Dermis microvascular lymphatic vessel endothelial cell (primary cell): ENCODE measurements at places on chromosomes 3 and 15. TPM values are rescaled to one million over a fixed set of nuclear protein-coding genes. Genes with fewer than 3 reads are reported as not detected.

The SNTN gene
- total RNA-seq = not detected in 2 replicates

The PLXND1 gene
- 273 and 392 TPM in 2 replicates for total RNA-seq

The GREM1 gene
- total RNA-seq = under 0.01 and 0.13 TPM in 2 replicates

The CTDSPL gene
- total RNA-seq = 102 and 134 TPM in 2 replicates

The CYP1A2 gene
- total RNA-seq = under 0.01 TPM in 2 replicates

The TEX55 gene
- total RNA-seq = not detected in 2 replicates

The NDN gene
- total RNA-seq = 20.3 and 52.2 TPM in 2 replicates

The HESX1 gene
- 0.13 and 0.63 TPM in 2 replicates for total RNA-seq

The MESP2 gene
- not detected in 2 replicates for total RNA-seq

The DUOX1 gene
- not detected in 2 replicates for total RNA-seq

The STRIT1 gene
- total RNA-seq = not detected in 2 replicates

The ZMYND10 gene
- total RNA-seq = under 0.01 and 0.25 TPM in 2 replicates

The EEF1AKMT4 gene
- total RNA-seq = 3.5 and 4.7 TPM in 2 replicates

The GRAMD2A gene
- total RNA-seq = 0.13 TPM in 2 replicates

The OR5H1 gene
- not detected in 2 replicates for total RNA-seq

The GOLGA8G gene
- total RNA-seq = not detected in 2 replicates

The SLC7A14 gene
- under 0.01 and 0.13 TPM in 2 replicates for total RNA-seq

The ITIH1 gene
- not detected in 2 replicates for total RNA-seq

The STRC gene
- 0.13 TPM in 1 of 2 replicates, not detected in the other for total RNA-seq

The SPATA12 gene
- total RNA-seq = 0.25 and 0.39 TPM in 2 replicates

The GRAMD1C gene
- 16.6 and 20.9 TPM in 2 replicates for total RNA-seq

The DNAH12 gene
- total RNA-seq = under 0.01 TPM in 2 replicates

The NRG4 gene
- not detected in 2 replicates for total RNA-seq

The B3GNT5 gene
- total RNA-seq = 25.2 and 36.5 TPM in 2 replicates

The LMLN gene
- 3.3 and 3.7 TPM in 2 replicates for total RNA-seq

The ZBBX gene
- total RNA-seq = 0.13 TPM in 1 of 2 replicates, not detected in the other

The ILDR1 gene
- not detected in 2 replicates for total RNA-seq

The EXD1 gene
- under 0.01 TPM in 1 of 2 replicates, not detected in the other for total RNA-seq

The SLC22A13 gene
- total RNA-seq = under 0.01 TPM in 2 replicates

The ANO10 gene
- 25.0 and 35.1 TPM in 2 replicates for total RNA-seq

The ATG3 gene
- 53.5 and 62.0 TPM in 2 replicates for total RNA-seq

The PDZRN3 gene
- under 0.01 and 0.13 TPM in 2 replicates for total RNA-seq

The MTHFS gene
- total RNA-seq = 13.6 and 13.9 TPM in 2 replicates

The FOXB1 gene
- not detected in 2 replicates for total RNA-seq

The SHF gene
- total RNA-seq = 3.1 and 5.1 TPM in 2 replicates

The WDR53 gene
- total RNA-seq = 6.3 and 6.8 TPM in 2 replicates

The ADAMTSL3 gene
- total RNA-seq = 22.2 and 26.2 TPM in 2 replicates

The C3orf85 gene
- not detected in 2 replicates for total RNA-seq
